ENCODE measurements at places on chromosomes 5 and 9. TPM values are rescaled to one million over a fixed set of nuclear protein-coding genes. Genes with fewer than 3 reads are reported as not detected.

WDR36 gene
- total RNA-seq, result 24.5 TPM

HTR4 gene
- not detected for total RNA-seq

LSM11 gene
- total RNA-seq, result 8.9 TPM

PTPN3 gene
- total RNA-seq, result 7.8 TPM

PLEKHG4B gene
- 0.52 TPM for total RNA-seq

Data from skeletal muscle tissue (tissue), 5 donors.